Effector CD8-positive, alpha-beta T cell (primary cell): ENCODE measurements at places on chromosomes 4 and X.

DNA sequence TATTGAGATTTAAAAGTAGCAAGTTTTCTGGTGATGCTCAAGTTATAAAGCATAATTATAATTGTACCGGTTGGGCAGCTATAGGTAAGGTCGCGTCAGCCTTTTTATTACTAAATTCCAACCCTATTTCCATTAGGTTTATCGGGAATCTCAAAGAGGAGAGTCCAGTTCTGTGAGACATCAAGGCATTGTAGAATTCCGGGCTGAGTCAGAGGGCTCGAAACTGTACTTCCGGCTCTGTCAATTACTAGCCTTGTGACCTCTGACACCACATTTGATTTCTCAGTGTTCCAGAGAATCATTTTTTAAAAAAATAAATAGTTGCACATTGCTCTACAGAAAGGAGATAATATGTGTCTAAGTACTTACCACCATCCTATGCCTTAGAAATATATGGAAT, 4.3 kb downstream of the IL1RAPL1 start:
- no peak for DNase-seq

DNA sequence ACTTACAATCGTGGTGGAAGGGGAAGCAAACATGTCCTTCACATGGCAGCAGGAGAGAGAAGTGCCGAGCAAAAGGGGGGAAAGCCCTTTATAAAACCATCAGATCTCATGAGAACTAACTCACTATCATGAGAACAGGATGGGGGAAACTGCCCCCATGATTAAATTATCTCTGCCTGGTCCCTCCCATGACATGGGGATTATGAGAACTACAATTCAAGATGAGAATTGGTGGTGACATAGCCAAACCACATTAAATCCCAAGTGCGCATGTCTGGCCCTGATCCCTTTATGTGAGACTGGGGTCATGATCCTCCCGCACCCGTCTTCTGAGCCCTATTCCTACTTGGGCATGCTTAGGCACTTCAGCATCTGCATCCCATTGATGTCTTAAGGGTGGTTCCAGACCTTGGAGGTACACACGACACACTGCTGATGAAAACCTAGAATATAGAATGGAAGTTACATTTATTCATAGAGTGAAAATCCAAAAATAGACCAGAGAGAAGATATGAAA, 116.0 kb downstream of the PTTG2 start:
- no peak for DNase-seq

DNA sequence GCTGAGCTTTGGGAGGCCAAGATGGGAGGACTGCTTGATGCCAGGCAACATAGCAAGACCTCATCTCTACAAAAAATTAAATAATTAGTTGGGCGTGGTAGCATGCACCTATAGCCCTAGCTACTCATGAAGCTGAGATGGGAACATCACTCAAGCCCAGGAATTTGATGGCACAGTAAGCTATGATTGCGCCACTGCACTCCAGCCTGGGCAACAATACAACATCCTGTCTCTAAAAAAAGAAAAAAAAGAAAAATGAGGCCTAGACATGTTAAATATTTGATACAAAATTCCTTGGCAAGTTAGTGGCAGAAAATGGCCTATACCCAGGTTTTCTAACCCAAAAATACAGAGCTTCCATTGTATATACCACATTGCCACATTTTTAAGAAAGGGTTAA, 88.1 kb upstream of the MAB21L2 start:
- no peak for DNase-seq

- DNase-seq, result no peak
Measured at GRCh38 chr4:153257991-153258390, 53.7 kb downstream of the TRIM2 start.

DNA sequence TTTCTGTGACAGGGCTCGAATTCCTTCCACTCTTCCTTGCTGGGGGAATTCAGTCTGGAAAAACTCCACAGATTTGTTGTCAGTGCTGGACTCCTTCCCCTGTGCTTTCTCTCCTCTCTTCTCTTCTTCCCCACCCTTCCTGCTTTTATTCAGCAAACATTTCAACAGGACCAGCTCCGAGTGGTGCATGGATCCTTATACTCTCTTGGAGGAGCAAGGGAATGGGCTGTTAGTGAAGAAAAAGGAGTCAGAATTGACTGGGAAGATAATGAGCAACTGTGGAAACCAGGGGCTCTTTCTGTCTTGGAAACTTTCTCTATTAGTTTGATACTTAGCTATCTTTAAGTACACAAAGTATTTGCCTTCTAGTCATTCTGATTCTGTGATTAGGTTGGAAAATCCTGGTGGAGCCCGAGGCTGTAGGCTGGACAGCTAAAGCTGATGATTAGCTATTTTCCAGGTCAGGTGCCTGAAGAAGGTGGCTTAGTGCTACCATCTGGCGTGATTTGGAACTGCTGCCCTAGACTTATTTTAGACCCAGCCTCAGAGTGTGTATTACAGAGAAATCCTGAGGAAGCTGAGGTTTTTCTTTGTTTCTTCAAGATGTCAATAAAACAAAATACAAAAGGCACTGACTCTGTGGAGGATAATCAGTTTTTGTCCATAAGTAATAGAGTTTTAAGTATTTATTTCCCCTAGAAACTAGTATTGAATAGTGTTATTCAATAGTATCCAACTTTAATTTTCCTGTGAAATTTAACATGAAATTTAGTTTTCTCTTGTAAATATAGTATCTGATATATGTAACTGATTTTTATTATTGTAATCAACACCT, 38.4 kb downstream of the NAP1L5 start:
- DNase-seq, result no peak

GRCh38 chr4:188915175-188915574, 775.9 kb downstream of the TRIML1 start:
- DNase-seq, result no peak

GRCh38 chr4:26877961-26878360, 17.3 kb downstream of the STIM2 start:
- DNase-seq, result no peak

- peak; percentile 0 for DNase-seq
Measured at GRCh38 chrX:154096140-154097002, 1.1 kb downstream of the MECP2 start.

DNA sequence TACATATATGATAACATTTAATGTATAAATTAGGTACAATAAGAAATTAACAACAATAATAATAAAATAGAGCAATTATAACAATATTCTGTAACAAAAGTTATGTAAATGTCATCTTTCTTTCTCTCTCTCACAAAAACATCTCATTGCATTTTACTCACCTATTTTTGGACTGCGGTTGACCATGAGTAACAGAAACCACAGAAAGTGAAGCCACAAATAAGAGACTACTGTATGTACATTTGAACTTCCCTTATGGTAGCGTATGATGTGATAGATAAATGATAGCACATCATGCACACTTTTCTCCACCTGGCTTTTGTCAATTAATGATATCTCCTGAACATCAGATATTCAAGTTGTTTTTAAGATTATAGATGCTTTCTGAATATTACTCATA, 80.5 kb downstream of the HNRNPD start:
- no peak for DNase-seq

DNA sequence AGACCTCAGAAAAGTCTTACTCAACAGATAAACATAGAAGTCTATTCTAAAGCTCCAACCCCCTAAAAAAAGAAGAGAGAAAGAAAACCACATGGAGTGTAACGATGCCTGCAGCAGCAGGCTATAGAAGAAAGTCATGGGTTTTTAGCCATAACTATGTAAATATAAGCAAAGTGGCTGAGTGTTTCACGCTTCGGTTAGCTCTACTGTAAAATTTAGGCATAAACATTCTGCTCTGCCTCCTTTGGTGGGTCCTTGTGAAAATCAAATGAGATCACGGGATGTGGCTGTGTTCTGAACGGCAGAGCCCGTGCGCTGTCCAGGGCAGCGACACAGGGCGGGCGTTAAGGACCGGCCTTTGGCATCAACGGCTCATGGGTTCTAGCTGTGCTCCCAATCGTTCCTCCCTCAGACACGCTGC, 78.4 kb downstream of the IRF2 start:
- no peak for DNase-seq
